ENCODE measurements at places on chromosomes 16 and 17.

DNA sequence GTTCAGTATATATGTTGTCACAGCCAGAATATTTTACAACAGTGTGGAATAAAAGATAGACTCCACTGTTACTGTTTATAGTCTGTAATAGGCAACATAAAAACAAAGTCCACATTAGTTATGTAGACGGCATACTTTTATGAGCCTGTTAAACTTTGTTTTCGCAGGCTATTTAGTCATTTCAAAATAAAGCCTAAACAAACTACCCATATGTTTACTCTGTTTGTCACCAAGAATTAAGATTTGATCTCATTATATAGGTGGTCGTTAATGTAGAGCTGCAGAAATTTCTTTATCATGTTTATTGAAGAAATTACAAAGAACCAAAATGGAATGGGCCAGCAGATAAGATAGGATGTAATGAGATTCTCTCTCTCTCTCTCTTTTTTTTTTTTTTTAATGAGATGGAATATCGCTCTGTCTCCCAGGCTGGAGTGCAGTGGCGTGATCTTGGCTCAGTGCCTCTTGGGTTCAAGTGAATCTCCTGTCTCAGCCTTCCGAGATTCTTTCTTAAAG, 943.8 kb upstream of the SOX9 start:
- DNase-seq = no peak

- DNase-seq = no peak
Observed at GRCh38 chr17:50192144-50192617, 9.2 kb downstream of the COL1A1 start.

DNA sequence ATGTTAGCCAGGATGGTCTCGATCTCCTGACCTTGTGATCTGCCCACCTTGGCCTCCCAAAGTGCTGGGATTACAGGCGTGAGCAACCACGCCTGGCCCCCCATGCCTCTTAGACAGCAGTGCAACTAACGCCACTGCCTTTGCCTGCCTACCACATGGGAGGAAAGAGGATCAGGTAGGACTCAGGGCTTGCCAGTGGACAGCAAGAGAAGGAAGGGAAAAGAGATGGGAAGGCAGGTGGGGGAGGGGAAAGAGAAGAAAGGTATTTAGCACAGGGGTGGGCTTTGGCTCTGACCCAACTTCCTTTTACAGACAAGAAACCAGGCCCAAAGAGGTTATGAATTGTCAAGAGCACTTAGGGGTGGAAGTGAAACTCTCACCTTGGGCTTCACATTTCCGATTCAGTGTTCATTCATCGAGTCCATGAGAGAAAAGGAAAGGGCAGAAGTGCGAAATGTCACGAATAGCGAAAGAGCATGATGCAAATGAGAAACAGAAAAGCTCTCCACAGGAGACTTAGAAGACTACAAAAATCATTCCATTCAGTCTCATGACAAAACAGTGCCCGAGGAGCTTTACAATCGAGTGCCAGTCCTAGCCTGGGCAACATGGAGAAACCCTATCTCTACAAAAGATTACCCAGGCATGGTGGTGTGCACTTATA, 36.4 kb downstream of the CDK5R1 start:
- no peak for DNase-seq

DNA sequence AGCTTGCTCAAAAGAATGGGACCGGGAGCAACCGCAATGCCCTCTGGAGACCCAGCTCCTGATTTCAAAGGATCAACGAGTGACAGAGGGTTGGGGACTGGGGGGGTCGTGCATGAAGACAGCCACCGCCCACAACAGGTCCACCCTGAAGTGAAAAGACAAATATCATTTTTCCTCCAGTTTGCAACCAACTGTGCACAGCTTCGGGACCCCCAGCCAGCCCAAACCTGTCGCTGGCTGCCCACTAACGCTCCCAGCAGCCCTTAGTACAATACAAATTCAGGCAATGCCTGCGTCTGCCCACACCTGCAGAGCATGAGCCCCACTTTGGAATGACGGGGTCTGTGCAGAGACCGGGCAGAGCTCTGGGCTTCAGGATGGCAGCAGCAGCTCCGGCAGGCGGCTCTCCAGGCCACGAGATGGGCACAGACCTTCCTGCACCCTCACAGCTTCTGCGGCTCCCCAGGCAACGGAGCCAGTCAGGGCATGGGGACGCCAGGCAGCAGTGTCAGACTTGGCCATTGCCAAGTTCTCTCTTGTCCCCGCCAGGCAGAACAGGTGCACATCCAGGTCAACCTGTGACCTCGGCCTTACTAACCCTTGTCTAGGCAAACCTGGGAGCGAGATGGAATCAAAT, 60.1 kb downstream of the TBC1D16 start:
- DNase-seq = no peak

- no peak for DNase-seq
Observed at GRCh38 chr17:4751932-4752331, 12.2 kb upstream of the CXCL16 start.

DNA sequence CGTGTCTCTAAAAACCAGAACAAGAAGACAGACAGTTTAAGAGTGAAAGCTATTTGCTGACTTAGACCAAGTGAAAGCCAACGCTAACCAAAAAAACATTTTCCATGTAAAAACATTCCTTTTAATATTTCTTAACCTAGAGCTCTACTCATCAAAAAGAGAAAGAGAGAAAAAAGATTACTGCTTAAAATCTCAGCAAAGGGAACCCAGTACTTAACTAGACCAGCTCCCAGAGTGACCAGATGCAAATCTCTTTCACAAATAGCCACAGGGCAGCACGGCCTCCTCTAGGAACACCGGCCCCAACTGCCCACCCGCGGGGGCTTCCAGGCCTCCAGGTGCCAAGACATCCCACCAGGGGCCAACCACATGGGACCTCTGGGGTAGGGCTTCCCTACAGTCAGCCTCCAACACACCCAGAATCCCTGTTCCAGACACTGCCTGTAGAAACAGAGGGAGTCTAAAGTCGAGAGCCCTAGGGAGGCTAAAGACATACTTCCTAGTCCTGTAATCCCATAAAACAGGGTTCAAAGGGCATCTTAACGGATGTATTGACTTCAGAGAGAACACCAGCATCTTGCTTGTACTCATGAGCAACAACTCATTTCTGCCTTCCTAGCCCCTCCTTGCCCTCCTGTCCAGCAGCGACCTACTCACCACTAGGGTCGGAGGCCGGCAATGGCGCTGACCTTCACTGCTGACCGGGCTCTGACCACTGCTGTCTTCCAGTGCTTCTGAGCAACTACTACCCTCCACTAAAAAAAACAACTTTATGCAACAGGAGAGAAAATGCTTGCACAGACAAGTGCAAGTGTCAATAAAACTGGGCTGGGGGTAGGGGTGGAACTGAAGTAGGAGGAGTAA, 21.3 kb downstream of the ZCCHC14 start:
- DNase-seq = no peak

DNA sequence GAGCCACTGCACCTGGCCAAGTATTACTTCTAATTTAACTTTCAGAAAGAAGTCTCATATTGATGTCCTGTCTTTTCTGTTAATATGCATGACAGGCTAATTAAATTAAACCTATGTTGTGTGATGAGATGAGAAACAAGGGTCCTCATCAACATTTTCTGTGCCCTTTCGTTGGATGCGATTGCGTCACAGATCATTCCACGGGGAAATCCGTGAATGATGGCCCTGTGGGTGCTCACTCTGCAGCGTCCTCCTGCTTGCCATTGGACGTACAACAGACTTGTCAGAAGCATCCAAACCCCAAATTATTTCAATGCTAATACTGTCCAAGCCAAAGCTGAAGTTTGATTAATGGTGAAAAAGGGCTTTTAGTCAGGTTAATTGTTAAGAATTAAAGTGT, 197.0 kb downstream of the MRTFB start:
- DNase-seq = no peak

DNA sequence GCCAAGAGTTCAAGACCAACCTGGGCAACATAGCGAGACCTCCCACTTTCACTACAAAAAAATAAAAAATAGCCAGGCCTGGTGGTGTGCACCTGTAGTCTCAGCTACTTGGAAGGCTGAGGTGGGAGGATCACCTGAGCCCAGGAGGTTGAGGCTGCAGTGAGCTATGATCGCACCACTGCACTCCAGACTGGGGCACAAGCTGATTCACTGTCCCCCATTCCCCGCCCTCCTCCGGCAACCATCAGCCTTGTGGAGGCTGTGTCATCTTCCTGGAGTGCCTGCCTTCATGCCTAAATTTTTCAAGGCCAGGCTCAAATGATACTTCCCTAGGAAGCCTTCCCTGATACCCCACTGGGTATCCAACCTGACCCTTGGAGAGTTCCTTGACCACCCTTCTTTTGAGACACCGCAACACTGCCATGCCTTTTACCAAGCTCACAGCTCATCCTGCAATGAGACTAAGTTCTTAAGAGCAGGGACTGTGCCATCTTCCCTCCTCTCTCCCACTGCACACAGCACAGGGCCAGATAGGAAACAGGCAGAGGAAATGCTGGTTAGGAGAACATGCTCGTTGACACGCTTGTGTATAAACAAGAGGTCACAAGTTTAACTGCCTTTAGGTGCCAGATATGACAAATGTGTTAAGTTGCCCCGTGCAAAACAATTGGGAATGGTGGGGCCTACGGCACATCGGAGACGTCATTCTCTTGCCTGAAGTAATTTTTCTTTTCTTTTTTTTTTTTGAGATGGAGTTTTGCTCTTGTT, 3.9 kb upstream of the SRCAP start:
- DNase-seq = no peak
